ENCODE measurements at places on chromosomes 12 and 14. TPM values are rescaled to one million over a fixed set of nuclear protein-coding genes. Genes with fewer than 3 reads are reported as not detected.

The LYZ gene
- total RNA-seq = not detected

The NEDD1 gene
- 69.3 TPM for total RNA-seq

The PTGES3 gene
- 386 TPM for total RNA-seq

The OAS1 gene
- total RNA-seq = 52.8 TPM

All from activated CD4-positive, alpha-beta T cell treated with anti-CD3 and anti-CD28 coated beads for 36 hours (primary cell).